Fibroblast of skin of left quadriceps (primary cell): ENCODE measurements at places on chromosomes 5 and 9.

DNA sequence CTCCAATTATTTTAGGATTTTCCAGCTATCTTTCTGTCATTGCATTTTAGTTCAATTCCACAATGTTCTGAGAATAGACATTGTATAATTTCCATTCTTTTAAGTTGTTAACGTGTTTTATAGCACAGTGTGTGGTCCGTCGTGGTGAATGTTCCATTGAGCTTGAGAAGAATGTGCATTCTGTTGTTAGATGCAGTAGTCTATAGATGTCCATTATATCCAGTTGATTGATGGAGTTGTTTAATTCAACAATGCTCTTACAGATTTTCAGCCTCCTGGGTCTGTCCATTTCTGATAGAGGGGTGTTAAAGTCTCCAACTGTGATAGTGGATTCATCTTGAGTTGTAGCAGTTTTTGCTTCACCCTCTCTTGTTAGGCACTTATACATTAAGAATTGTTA lies 1587.7 kb upstream of the NUDT12 start:
- DNase-seq: no peak

- no peak for DNase-seq
Observed at GRCh38 chr5:107553117-107553555, 117.6 kb downstream of the EFNA5 start.

- DNase-seq: peak; percentile 38
Observed at GRCh38 chr9:71680189-71680980, 87.9 kb downstream of the CEMIP2 start.

DNA sequence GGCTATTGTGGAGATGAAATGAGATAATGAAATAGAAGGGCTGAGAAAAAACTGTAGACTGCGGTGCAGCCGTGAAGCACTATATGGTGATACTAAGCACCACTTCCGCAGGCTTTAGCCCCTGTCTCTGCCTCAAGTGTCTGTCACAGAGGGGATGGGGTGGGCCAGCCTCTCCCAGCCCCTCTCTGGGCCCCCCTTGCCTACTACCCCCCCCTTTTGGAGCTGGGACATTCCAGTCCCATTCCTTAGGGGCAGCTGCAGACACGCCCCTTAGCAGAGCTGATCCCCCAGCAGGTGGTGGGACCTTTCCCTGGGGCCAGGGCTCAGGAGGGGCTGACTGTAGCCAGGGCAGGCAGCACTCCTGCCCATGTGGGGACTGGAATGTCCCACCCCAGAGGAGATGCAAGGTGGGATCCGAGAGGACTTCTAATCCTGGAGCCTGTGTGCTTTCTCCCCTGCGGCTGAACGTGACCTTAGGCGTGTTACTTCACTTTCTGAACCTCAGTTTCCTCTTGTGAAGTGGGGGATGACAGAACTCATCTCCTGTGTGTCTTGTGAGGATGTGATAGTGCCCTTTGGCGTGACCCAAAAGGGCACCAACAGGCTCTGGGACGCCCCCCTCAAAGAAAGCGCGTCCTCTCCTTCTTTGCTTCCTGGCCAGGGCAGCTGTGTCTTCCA lies 1.9 kb downstream of the N4BP3 start:
- no peak for DNase-seq

DNA sequence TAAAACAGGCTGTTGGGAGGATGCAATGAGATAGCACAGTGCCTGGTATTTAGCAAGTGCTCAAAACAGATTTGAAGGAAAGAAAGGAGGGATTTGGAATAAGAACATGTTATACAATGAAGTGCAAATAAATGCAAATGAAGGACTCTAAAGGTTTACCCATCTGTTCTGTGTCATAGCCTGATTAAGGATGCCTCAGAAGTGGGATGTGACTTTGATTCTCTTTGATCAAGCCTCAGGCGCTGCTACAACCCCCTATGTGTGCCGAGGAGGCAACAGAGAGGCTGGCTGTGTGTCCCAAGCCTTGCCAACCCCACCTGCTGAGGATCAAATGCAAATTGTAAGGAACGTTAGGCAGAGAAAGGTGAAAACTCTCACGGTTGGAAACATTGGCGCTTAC lies 27.2 kb downstream of the GGTA1 start:
- no peak for DNase-seq

GRCh38 chr9:125896404-125896803 lies 149.2 kb downstream of the PBX3 start:
- no peak for DNase-seq

DNA sequence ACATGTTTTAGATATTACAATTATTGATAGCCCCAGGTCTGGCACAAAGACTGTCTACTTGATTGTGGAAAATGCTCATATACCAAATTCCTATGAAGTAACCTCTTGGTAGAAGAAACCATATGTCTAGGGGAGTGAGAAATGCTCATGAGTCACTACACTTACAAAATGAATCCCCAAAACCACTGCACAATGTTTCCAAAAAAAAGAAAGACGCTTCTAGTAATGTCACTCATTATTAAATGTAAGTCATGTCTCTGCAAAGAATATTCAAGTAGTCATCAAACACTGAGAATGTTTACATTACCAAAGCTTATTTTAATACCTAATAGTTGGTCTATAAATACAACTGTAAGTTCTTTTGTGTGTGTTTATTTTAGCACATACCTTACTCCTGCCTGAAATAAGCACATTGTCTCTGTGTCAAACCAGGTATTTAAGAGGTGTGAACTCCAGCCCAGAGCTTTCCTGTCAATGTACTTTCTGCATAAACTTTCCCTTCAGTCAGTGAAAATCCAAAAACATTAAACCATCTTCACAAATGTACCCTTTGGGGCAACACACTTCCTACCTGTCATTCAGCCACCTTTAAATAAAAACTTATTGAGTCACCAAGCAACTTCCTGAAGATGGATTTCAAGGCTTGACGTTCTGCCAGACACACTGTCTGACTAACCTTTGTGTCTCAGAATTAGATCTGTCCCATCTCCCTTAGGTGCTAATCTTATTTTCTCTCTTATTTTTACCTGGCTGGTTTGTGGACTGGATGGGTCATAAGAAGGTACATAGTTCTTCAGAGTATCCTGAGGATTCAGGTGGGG lies 194.0 kb downstream of the NFIB start:
- peak; percentile 41 for DNase-seq

- DNase-seq: no peak
Observed at GRCh38 chr5:100026606-100027005, 508.6 kb upstream of the FAM174A start.

- DNase-seq: no peak
Observed at GRCh38 chr9:92608909-92609445, 61.0 kb downstream of the IPPK start.

DNA sequence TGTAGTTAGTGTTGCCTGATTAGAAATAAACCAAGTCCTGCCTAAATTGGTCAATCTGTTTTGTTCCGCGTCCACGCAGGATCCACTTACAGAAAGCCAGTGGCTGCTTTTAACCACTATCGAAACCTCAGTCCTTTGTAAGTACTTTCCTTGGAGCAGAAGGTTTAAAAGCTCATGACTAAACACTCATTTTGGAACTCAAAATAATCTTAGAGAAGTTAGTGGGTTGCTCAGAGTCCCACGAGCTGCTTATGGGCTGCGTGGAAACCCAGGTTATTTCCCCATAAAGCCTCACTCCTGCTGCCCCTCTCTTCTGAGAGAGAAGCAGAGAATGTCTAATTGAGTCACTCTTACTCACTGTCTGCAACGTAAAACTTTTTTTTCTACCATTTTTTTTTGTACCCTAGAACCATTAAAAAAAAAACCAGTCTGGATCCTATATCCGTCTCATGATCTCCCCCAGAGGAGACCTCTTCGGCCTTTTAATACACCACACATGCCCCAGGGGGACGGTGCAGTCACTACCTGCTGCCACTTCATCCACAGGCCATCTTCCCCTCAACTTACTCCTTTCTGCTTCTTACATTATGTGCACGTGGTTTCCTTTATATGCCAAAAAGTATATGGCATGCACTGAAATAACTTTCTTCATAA lies 7.6 kb downstream of the BASP1 start:
- no peak for DNase-seq

DNA sequence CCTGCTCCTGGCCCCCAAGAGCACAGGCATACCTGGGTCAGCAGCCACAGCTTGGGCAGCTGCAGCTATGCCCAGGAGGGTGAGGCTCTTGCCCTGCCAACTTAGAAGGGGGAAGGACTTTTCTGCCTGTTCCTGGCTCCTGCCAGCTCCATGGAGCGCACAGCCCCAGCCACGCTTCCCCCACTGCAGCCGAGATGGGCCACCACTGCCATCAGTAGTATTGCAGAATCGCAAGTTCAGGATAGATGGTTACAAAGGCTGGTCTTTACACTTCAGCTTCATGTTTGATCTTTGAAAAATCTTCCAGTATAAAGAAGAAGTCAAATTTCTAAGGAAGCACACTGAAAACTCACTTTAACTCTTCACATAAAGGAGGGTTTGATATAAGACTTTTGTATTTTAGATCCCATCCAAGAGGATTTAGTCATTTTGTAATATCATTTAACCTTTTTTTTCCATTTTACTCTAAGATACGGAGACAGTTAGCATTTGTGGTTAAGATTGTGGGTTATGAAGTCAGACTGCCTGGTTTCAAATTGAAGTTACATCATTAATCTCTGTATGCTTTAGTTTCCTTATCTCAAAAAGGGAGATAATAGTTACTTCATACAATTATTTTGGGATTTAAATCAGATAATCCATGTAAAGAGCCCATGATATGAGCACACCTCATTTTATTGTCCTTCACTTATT lies 81.8 kb downstream of the NLN start:
- no peak for DNase-seq

GRCh38 chr9:131290767-131291370 lies 1.3 kb downstream of the PLPP7 start:
- no peak for DNase-seq

- DNase-seq: no peak
Observed at GRCh38 chr5:57414191-57414590, 68.4 kb downstream of the ACTBL2 start.

GRCh38 chr9:123002754-123003153 lies 30.7 kb upstream of the GPR21 start:
- DNase-seq: peak; percentile 22

- no peak for DNase-seq
Observed at GRCh38 chr5:68147659-68148058, 67.9 kb upstream of the PIK3R1 start.

- DNase-seq: no peak
Observed at GRCh38 chr5:138536665-138537315, 6.2 kb downstream of the ETF1 start.

GRCh38 chr9:27817747-27818146 lies 244.5 kb upstream of the C9orf72 start:
- no peak for DNase-seq

- DNase-seq: no peak
Observed at GRCh38 chr5:176994460-176995121, 12.0 kb downstream of the UIMC1 start.

GRCh38 chr5:7578071-7578470 lies 182.1 kb downstream of the ADCY2 start:
- no peak for DNase-seq

DNA sequence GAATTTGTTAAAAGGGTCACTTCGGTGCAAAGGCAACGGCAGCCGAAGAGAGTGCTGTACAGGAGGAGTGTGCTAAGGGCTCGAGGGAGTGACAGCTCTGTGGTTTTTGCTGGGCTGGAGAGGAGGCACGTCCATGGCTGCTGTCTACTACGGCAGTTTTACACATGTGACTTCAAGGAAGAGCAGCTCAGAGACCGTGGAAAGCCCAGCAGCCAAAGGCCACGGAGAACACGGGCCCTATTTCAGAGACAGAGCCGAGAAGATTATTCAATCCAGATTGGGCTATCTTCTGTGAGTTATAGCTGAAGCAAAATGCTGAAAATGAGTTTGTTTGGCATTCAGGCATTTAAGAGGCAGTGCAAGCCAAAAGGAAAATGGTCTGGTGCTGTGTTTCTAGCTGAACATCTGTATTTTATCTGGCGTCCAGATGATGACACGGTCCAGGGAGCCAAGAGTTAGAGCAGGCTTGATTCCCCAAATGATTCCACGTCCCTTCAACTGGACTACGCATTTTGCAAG lies 96.4 kb downstream of the RFK start:
- DNase-seq: peak; percentile 37

DNA sequence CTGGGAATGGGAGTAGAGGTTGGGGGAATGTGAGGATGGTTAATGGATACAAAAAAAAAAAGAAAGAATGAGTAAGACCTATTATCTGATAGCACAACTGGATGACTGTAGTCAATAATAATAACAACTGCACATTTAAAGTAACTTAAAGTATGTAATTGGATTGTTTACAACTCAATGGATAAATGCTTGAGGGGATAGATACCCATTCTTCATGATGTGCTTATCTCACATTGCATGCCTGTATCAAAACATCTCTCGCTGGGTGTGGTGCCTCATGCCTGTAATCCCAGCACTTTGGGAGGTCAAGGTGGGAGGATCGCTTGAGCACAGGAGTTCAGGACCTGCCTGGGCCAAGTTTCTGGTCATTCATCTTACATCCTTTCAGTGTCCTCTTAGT lies 34.6 kb downstream of the MCCC2 start:
- no peak for DNase-seq

- DNase-seq: no peak
Observed at GRCh38 chr5:168273056-168273980, 18.1 kb upstream of the WWC1 start.

GRCh38 chr9:124654431-124654830 lies 116.7 kb downstream of the NR6A1 start:
- DNase-seq: no peak

GRCh38 chr5:142520885-142521284 lies 165.0 kb downstream of the FGF1 start:
- no peak for DNase-seq

GRCh38 chr5:55226934-55227663 lies at the start of gene MCIDAS:
TSS of gene MCIDAS (minus strand) at chr5:55227315. CDS start at chr5:55227138, 177 bp downstream.
- DNase-seq: no peak

- no peak for DNase-seq
Observed at GRCh38 chr5:1050423-1051365, 42.1 kb downstream of the NKD2 start.

DNA sequence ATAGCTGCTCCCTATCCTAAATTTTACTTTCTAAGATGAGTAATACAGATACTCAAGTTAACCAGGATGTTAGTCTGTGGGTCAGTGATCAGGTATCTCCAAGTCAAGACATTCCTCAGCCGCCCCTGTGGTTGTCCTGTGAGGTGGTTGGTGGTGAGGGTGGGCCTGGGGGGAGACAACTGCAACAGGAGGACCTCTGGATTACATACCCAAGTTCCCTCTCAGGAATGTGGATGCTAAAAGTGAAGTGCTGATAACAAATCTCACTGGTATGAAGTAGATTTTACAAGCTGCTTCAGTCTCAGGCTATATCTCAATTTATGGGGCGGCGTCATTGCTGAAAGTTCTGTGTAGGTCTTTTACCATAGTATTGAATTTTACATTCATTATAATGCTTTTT lies 38.3 kb downstream of the SLC1A3 start:
- DNase-seq: no peak

- no peak for DNase-seq
Observed at GRCh38 chr5:171484460-171484899, 65.0 kb downstream of the FGF18 start.

GRCh38 chr5:79237740-79238560 lies 2.0 kb downstream of the JMY start:
- DNase-seq: no peak
